ENCODE measurements at places on chromosomes 7 and 10.

DNA sequence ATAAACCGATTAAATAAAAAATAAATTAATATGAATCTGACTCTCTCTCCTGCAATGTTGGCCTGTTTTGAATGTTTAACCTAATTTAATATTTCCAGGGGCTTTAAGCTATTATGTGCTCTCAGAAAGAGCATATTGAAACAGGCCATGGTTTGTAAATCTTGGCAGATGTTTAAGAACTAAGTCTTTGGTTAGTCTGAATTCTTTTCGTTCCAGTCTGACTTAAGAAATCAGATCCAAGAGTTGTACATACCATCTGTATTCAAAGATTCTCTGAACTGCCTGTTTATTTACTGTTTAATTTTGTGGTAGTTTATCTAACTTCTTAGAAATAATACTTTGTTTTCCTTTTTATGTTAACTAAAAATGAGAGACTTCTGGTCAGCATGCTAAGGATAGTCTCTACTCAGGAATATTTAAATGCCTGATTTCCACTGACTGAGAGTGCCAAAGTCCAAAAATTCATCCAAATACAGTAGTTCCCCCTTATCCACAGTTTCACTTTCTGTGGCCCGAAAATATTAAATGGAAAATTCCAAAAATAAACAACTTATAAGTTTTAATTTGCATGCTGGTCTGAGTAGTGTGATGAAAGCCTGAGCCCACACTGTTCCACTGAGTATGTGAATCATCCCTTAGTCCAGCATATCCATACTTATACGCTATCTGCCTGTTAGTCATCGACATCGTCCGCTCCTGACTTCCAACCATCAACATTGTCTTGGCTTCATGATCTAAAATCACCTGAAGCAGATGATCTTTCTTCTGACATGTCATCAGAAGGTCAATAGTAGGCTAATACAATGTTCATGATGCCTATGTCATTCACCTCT is 238.1 kb upstream of the CSTF2T start:
- no peak for DNase-seq

GRCh38 chr7:84181628-84182027 is 13.0 kb downstream of the SEMA3A start:
- no peak for DNase-seq

- no peak for DNase-seq
These were observed 193.9 kb upstream of the AGR3 start for GRCh38 chr7:17075601-17076255.

DNA sequence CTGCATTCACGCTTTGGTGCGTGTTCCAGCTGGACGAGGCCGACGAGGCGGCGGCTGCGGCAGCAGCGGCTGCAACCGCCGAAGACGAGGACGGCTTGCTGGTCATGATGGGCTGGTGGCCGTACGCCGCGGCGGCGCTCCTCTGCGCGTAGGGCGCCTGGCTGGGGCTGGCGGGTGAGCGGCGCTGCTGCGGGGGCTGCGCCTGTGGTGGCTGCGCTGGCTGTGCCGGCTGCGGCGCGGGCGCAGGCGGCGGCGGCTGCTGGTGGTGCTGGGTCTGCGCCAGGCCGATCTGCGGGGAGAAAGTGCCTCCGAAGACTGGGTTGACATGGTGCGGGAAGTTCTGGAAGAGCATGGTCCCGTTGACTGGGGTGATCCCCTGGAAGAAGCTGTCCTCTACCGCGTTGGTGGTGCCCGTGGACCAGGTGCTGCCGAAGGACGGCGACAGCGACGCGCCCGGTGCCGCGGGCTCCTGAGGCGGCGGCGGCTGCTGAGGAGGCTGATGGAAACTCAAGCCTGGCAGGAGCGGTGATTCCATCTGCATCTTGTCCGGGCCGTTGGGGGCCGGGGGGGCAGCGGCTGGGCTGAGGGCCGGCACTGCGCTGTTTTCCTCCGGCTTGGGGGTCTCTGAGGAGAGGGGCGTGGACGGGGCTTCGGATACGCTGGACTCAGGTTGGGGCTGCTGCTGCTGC is 51.1 kb downstream of the CPEB3 start:
- no peak for DNase-seq

- DNase-seq, result no peak
These were observed 23.5 kb upstream of the MEOX2 start for GRCh38 chr7:15709978-15710377.

DNA sequence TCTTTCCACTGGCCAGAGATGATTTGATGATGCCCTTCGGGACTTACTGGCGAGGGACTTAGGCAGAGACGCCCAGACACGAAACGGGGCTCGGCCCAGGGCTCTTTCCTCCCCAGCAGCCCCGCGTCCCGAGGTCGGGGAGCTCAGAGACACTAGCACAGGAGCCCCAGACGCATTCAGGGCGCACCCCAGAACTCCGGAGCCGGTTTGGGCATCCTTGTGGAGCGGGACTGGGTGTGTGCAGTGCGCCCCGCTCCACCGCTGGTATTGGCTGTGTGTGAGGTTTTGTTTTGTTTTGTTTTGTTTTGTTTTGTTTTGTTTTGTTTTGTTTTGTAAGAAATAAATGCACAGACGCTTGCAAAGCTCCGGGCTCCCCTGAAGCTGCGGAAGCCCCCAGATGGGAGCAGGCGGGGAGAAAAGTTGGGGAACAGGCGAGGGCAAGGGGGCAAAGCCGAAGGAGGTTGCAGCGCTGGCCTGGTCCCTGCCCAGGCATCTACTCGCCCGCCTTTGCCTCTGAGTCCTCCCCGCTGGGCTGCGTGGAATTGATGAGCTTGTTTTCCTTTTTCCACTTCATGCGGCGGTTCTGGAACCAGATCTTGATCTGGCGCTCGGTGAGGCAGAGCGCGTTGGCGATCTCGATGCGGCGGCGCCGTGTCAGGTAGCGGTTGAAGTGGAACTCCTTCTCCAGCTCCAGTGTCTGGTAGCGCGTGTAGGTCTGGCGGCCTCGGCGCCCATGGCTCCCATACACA is 1.9 kb upstream of the HOXA5 start:
- DNase-seq, result no peak

- no peak for DNase-seq
These were observed 739.4 kb upstream of the IGFBP3 start for GRCh38 chr7:46660402-46660980.

DNA sequence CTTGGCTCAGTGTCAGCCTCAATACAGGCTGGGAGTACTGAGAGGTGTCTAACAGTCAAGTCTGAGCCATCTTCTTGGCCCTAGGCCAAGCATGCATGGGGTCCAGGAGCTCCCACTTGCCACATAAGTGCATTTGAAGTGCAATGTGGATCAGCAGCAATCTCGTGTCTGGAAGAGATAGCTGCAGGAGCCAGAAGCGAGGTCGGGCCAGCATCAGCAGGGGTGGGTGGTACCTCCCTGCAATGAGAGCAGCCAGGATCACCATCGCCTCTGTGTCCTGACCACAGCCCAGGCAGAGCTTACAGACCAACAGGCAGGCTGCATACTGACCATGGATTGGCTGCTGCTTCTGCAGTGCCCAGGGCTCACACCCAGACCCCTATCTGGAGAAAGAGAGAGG is 83.0 kb upstream of the CXCL12 start:
- no peak for DNase-seq

DNA sequence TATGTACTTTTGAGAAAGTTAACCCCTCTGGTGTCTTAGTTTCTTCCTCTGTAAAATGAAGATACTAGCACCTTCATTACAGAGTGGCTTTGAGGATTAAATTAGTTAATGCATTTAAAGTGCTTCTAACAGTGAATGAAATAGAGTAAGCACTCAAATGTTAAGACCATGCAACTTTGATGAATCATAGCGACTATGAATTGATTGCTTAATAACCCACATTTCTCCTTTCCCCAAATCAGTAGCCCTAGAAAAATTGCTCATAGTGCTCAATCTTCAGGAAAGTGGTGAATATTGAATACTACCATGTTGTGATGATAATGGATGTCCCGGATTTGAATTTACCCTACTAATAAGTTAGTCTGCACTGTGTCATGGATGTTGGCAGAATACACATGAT is 48.1 kb downstream of the CD36 start:
- no peak for DNase-seq

Measured in DMS153 (cell line).